ENCODE measurements at places on chromosomes 1 and 21.

DNA sequence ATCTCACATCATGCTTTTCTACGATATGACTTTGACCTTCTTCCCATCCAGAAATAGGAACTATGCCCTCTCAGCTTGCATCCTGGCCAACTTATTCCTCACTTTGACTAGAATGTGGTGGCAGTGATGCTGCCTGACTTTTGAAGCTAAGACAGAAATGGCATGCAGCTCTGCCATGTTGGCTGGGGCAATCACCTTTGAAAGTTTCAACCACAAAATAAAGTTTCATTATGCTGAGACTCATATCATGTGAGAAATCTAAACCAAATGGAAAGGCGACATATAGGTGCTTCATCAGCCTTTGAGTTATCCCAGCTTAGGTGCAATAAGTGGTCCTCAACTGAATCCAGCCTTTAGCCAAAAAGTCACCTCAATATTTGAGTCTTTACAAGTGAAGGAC is 370.0 kb upstream of the CHRM3 start:
- no peak for DNase-seq

GRCh38 chr1:9080705-9081291 is 11.4 kb upstream of the SLC2A5 start:
- no peak for DNase-seq

GRCh38 chr1:230976360-230976759 is 2.3 kb downstream of the TTC13 start:
- DNase-seq = no peak

GRCh38 chr1:53073868-53074311 is 11.9 kb downstream of the PODN start:
- no peak for DNase-seq

- no peak for DNase-seq
Observed at GRCh38 chr1:198699167-198700015, 60.6 kb downstream of the PTPRC start.

DNA sequence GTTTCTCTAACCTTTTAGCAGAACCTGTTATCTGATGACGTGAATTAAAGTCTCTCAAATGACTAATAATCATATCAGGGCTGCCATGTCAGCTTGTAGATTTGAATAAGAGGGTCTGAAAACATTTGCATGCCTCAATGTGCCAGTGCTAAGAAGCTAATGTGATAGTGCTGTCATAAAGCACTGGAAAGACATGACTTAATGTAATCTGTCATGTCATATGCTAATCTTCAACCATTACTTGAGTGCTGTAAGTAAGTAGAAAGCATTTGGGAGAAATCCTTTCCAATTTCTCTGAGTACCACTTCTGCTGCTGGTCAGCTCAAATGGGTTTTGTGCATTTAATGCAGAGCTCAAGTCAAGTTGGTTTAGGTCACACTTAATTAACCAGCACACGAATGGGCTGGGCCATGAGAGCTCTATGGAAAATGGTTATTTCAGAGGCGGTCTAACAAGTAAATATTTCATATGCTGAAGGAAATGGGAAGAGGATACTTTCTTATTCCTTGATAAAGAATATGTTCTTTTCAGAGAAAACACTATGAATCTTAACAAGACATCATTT is 609.2 kb downstream of the LMO4 start:
- DNase-seq = no peak

DNA sequence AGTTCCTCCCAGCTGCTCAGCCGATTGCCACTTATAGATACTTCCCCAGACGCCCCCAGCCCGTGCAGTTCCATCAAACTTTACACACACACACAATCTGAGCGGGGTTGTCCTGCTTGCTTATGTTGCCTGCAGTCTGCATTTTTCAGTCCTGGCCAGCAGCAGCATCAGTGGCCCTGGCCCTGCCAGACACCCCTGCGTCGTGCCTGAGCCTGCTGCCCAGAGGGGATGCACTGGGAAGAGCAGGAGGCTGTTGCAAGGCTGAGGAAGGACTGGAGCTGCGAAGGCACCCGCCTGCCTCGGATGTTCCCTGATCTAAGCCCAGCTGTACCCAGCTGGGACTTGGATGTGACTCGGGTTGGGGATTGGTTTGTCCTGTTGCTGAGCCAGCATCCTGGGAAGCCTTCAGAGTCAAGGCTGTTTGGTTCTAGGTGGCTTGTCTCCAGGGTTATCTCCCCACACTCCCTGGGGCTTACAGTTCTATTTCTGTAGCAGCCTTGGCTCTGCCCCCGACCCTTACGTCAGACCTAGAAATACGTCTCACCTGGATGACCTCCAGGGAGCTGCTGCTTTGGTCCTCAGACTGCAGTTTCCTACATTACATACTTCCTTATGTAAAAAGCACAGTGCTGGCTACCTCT is 42.3 kb downstream of the MAN1C1 start:
- no peak for DNase-seq

DNA sequence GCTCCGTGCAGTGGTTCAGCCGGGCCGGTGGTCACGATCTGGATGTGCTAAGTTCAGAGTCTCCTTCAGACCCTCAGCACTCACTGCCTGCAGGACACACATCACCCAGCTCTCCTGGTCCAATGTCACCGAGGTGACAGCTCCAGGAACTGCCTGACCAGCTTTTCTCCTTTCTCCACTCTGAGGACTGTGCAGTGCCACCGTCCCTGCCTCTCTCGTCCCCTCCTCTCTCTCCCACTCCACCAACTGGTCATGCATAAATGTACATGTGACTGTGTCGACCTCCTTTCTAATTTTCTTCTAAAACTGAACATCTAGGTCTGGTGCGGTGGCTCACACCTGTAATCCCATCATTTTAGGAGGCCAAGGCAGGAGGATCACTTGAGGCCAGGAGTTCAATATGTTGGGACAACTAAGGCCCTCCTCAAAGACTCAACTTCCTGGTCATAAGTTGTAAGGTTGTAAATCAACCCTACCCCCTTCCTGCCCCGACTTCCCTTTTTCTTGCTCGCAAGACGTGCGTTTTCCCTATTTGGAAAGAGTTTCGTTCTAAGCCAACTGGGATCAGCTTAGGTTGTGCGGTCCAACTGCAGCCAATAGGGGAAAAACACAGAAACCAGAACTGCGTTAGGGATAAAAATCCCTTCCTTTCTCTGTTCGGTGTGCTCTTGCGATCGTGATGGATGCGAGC is 53.1 kb downstream of the MEGF6 start:
- DNase-seq = no peak

DNA sequence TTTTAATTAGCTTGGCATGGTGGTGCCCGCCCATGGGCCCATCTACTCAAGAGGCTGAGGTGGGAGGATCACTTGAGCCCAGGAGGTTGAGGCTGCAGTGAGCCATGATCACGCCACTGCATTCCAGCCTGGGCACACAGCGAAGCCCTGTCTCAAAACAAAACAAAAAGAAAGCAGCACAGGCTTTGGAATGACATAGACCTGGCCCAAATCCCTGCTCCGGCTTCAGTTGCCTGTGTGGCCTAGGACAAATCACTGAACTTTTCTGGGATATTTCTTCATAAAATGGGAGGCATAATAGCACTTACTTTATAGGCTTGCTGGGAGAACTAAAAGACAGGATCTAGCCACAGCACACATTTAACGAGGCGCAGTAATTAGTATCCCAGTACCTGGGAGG is 2.4 kb downstream of the PEAR1 start:
- DNase-seq = no peak

Measured in nucleus accumbens (tissue), 56 donors.